Pulmonary artery endothelial cell (primary cell): ENCODE measurements at places on chromosomes 1 and 21.
A peak's percentile ranks its signal among the peaks of the same experiment; 100 is the strongest.

GRCh38 chr1:159778266-159778665, 2.5 kb upstream of the DUSP23 start:
- no peak for DNase-seq

DNA sequence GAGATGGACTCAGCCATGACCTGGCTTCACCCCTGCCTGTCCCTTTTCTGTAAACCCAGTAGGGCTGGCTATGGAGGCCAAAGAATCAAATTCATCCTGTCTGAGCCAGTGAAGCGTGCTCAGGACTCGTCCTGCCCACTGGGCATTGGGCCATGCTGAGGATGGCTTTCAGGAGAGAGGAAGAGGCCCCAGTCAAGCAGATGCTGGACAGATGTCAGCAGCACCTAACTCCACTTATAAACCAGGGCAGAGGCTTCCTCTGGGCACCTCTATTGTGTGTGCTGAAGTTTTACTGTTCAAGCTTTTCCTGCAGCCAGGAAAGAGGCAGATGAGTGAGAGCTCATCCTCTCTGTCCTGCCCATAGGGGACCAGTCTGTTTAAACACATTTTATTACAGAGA, 97.4 kb upstream of the GCLM start:
- no peak for DNase-seq

DNA sequence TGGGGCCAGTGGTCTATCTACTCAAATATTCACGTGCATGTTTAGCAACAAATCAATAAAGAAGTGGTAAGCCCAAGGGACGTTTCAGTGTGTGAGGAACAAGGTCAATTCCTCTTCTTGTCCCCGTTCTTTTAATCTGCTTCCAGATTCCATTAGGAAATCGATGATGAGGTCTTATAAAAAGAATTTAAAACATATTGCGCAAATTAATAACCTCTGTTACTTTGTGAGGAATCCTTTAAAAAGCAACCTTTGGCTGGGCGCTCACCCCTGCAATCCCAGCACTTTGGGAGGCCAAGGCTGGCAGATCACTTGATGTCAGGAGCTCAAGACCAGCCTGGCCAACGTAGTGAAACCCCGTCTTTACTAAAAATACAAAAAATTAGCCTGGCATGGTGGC, 113.0 kb upstream of the TMPRSS2 start:
- DNase-seq: no peak

- no peak for DNase-seq
Measured at GRCh38 chr1:83761167-83762038, 237.5 kb downstream of the TTLL7 start.

DNA sequence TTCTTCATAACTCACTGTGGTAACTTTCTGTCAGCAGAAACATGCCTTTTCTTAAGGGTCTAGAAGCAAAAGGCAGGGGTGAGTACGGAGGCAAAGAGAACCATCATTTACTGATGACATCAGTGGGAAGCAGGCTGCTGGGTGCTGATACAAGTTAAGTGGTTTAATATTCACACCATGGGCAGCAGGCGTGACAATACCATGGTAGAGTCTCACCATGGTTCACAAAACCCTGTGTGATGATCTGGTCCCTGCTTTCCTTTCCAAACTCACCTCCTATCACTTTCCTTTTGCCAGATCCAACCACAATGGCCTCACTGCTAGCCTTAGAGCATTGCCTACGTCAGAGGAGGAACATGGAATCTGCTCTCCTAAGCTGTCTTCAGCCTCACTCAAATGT, 8.7 kb downstream of the MAB21L3 start:
- DNase-seq: no peak

DNA sequence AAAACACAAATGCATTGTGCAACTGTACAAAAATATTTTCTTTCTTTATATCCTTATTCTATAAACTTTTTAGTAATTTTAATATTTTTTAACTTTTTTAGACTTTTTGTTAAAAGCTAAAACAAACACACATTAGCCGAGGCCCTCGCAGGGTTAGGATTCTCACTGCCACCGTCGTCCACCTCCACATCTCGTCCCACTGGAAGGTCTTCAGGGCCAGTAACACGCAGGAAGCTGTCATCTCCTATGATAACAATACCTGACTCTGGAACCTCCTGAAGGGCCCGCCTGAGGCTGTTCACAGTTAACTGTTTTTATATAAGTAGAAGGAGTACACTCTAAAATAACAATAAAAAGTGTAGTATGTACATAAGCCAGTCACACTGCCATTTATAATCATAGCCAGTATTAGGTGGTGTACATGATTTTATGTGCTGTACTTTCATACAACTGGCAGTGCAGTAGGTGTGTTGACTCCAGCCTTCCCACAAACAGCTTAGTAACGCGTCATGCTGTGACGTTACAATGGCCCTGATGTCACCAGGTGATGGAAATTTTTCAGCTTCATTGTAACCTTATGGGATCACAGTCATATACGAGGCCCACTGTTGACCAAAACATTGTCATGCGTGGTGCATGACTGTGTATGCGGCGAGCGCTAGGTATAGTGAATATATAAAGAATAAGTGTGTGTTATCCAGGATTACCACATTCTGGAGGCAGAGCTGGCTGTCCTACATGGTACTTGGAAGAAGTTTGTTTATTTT, 8.8 kb downstream of the TFF2 start:
- no peak for DNase-seq

GRCh38 chr1:19049128-19049768, 92.8 kb upstream of the IFFO2 start:
- no peak for DNase-seq

- no peak for DNase-seq
Measured at GRCh38 chr21:39763272-39763970, 18.4 kb downstream of the IGSF5 start.

DNA sequence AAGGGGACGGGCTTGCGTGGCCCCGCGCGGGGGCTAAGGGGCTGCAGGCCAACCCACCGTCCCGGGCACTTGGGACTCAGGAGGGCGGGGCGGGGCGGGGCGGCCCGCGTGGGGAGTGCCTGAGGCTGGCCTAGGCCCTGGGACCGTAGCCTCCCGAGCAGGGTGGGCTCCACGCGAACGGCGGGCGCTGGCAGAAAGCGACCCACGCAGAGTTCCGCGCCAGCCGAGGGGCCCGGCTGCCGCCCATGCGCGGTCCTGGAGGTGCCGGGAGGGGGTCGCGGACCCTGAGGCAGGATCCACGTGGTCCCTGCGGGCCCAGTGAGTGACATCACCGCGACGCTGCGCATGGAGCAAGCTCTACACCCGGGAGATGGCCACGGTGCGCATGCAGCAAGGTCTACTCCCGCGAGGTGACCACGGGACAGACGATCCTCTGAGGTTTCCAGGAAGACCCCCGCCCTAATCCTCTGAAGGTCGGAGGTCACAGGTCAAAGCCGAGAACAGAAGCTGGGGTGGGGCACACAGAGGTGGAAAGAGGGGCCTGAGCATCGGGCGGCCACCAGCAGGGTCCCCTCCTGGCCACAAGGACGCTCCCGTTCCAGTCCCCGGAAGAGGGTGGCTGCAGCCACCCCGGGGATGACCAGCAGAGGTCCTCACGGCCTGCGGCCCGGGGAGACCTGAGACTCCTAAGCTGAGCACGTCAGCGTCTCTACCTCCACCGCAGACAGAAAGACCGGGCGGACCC, 13.5 kb upstream of the SLC19A1 start:
- no peak for DNase-seq

- DNase-seq: peak; percentile 88
Measured at GRCh38 chr21:43331962-43332828, 94.7 kb downstream of the SIK1 start.

GRCh38 chr1:198776602-198777029, 137.8 kb downstream of the PTPRC start:
- DNase-seq: peak; percentile 97

- no peak for DNase-seq
Measured at GRCh38 chr1:171805395-171806115, 24.1 kb downstream of the METTL13 start.
